Stomach (tissue), 19 donors: ENCODE measurements at places on chromosomes 6 and 20. TPM values are rescaled to one million over a fixed set of nuclear protein-coding genes. Genes with fewer than 3 reads are reported as not detected.

DNA sequence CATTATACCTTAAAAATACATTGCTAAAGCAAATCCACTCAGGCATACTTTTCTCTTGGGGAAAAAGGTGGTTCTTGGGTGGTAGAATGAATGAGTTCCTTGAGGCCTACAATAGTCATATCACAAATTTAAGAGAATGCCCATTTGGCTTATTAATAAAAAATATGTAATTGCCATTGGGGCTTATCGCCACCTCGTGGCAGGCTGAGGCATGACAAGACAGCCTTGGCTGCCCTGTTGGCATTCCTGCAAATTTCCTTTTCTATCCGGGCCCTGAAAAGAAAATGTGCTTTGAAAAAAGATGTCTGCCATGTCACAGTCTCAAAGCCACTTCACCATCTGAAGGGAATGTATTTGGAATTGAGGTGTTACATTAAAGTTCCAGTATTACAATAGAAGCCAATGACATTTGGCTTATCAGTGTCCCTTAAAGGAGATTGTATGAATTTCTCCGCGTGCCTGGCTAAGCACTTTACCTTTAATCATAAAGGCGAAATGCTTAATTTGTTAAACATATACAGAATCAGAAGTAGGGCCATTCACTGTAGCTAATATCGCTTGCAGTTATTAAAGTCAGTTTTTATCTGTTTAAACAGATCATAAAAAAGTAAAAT lies 188.3 kb upstream of the ZFP64 start:
- H3K27me3 ChIP-seq: no peaks in the 10 kb centered on the region
- no peaks in the 10 kb centered on the region for H3K4me1 ChIP-seq
- peak; percentile 57 for DNase-seq

- no peak for DNase-seq
- no peak overlapping the region for H3K27ac ChIP-seq
- no peak overlapping the region for H3K4me3 ChIP-seq
- H3K27me3 ChIP-seq: no peaks in the 10 kb centered on the region
- no peaks in the 10 kb centered on the region for H3K4me1 ChIP-seq
- no peaks in the 10 kb centered on the region for H3K36me3 ChIP-seq
Measured at GRCh38 chr6:5610640-5611039, 349.3 kb downstream of the FARS2 start.

DNA sequence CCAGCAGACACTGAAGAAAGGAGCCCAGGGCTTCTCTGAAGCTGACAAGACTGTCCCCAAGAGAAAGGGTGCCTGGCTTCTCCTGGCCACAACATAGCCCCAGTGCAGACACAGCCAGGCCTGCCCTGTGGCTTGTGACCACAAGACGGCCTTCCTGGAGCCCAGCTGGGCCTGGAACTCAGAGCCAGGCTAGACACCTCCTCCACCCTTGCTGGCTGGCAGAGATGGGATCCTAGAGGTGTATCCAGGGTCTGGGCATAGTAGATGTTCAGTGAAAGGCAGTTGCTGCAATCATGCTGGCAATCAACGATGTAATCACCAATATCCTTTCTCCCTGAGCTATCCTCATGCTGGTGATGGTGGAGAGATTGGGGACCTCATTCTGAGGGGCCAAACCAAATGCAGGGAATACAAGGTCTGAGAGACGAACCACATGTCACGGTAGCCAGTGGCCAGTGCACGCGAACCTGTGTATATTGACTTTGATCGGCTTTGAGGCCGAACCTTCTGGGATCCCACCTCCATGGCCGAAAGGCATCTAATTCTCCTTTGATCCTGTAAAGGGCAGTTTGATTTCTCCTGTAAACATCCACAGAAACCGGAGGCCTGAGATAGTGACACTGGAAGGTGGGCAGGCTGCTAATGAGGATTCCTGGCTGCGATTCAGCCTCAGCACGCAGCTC lies 115.2 kb downstream of the PSMB1 start:
- no peak for DNase-seq
- peak overlapping the region; percentile 4 for H3K27ac ChIP-seq
- no peaks in the 10 kb centered on the region for H3K36me3 ChIP-seq
- H3K4me1 ChIP-seq: peaks cover 17% of the 10 kb centered on the region

- DNase-seq: no peak
- H3K4me1 ChIP-seq: no peaks in the 10 kb centered on the region
- H3K27me3 ChIP-seq: no peaks in the 10 kb centered on the region
Measured at GRCh38 chr6:102501615-102502014, 1108.1 kb downstream of the GRIK2 start.

- no peak overlapping the region for H3K27ac ChIP-seq
- DNase-seq: peak; percentile 43
- no peaks in the 10 kb centered on the region for H3K4me1 ChIP-seq
- H3K27me3 ChIP-seq: no peaks in the 10 kb centered on the region
Measured at GRCh38 chr20:5056801-5057599, 55.7 kb upstream of the SLC23A2 start.

GRCh38 chr6:96002912-96003311 lies 12.9 kb upstream of the FUT9 start:
- H3K36me3 ChIP-seq: no peaks in the 10 kb centered on the region
- no peaks in the 10 kb centered on the region for H3K4me1 ChIP-seq
- no peak overlapping the region for H3K27ac ChIP-seq
- no peaks in the 10 kb centered on the region for H3K27me3 ChIP-seq

GRCh38 chr6:144320741-144321140 lies 35.6 kb downstream of the UTRN start:
- H3K4me1 ChIP-seq: peaks cover 47% of the 10 kb centered on the region
- H3K27me3 ChIP-seq: no peaks in the 10 kb centered on the region
- H3K36me3 ChIP-seq: no peaks in the 10 kb centered on the region

DNA sequence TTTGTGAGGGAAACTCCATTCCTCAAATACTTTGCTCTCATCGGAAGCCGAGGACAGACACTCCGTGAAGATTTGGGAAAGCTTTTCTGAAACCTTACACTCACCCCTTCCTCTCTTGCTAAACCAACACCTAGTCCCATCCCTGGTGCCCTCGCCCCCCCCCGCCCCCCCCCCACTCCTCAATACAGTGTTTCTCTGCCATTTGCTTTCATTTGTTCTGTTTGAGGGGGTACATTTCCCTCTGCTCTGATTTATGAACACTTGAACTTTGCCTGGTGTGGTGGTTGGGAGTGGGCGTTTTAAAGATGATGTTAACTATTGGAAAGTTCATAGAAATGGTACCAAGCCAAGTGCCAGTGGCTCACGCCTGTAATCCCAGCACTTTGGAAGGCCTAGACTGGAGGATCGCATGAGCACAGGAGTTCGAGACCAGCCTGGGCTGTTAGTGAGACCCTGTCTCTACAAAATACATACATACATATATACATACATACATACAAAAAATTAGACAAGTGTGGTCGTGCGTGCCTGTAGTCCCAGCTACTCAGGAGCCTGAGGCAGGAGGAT lies 1.1 kb downstream of the RAB32 start:
- peaks cover 5% of the 10 kb centered on the region for H3K36me3 ChIP-seq
- H3K4me1 ChIP-seq: peaks cover 33% of the 10 kb centered on the region
- peak overlapping the region; percentile 82 for H3K4me3 ChIP-seq
- no peak for DNase-seq
- H3K27ac ChIP-seq: peak overlapping the region; percentile 97

DNA sequence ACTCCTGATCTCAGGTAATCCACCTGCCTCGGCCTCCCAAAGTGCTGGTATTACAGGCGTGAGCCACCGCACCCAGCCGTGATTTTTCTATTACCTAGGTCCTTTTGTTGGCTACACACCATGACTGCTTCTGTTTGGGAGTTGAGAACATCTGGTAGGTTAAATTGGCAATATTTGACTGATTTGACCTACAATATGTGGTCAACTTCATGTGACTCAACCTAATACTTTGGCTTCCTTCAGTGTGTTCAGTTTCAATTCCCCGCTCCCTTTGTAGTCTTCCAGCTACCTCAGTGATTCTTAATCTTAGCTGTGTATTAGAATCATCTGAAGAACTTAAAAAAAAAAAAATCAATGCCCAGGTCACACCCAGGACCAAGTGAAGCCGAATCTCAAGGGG lies 47.4 kb downstream of the MYB start:
- no peak for DNase-seq
- no peak overlapping the region for H3K27ac ChIP-seq
- H3K4me3 ChIP-seq: no peak overlapping the region
- no peaks in the 10 kb centered on the region for H3K36me3 ChIP-seq
- H3K27me3 ChIP-seq: no peaks in the 10 kb centered on the region

- H3K4me1 ChIP-seq: peaks cover 13% of the 10 kb centered on the region
- H3K27me3 ChIP-seq: no peaks in the 10 kb centered on the region
- H3K36me3 ChIP-seq: peaks cover 24% of the 10 kb centered on the region
- no peak overlapping the region for H3K27ac ChIP-seq
Measured at GRCh38 chr6:118899948-118900347, 6.0 kb downstream of the ASF1A start.

DNA sequence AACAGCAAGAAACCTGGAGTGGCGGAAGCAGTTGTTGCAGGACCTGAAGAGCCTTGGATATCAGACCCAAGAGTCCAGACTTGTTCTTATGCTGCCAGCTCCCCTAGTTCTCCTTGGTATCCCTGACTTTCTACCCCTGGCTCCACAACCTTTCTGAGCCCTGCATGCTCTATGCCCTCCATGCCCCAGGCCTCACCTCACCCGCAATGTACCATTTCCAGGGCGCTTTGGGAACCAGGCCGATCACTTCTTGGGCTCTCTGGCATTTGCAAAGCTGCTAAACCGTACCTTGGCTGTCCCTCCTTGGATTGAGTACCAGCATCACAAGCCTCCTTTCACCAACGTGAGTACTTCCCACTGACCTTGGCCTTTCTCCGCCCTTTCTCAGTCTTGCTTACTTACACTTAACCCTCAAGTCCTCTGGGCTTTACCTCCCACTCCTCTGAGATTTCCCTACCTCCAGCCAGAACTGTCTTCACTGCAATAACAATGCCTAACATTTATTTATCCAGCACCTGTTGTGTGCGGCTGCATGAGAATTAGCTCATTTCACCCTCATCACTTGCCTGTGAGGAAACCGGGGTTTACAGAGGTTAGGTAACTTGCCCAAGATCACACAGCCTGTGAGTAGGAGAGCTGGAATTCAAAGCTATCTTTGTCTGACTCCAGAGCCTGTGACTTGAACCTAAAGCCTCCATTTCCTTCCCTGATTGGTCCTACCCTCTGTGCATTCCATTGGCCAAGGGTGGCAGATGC lies 2.3 kb downstream of the POFUT1 start:
- H3K27ac ChIP-seq: no peak overlapping the region
- no peaks in the 10 kb centered on the region for H3K27me3 ChIP-seq
- no peaks in the 10 kb centered on the region for H3K36me3 ChIP-seq
- peaks cover 47% of the 10 kb centered on the region for H3K4me1 ChIP-seq
- no peak for DNase-seq
- H3K4me3 ChIP-seq: no peak overlapping the region

DNA sequence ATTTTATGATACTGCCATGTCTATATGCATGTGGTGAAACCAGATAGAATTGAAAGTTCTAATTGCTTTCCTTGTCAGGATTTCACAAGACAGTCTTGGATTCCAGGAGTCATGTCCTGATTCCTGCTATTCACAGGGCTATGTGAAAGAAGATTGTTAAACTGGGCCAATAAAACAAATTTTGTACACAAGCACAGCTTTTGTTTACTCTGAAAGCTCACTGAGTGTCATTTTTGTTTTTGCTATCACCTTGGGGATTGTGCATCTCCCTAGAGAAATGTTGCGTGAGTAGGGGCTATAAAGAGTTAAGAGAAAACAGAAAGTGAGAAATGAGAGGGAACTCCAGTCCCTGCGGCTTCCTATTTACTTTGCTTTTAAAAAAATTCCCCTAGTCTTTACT lies 627.5 kb downstream of the PKHD1 start:
- no peak overlapping the region for H3K27ac ChIP-seq
- no peaks in the 10 kb centered on the region for H3K36me3 ChIP-seq
- no peaks in the 10 kb centered on the region for H3K4me1 ChIP-seq
- H3K27me3 ChIP-seq: no peaks in the 10 kb centered on the region
- no peak overlapping the region for H3K4me3 ChIP-seq

GRCh38 chr6:140228491-140228890 lies 854.0 kb upstream of the CITED2 start:
- no peak overlapping the region for H3K27ac ChIP-seq
- H3K4me1 ChIP-seq: no peaks in the 10 kb centered on the region
- no peaks in the 10 kb centered on the region for H3K27me3 ChIP-seq
- no peak overlapping the region for H3K4me3 ChIP-seq

DNA sequence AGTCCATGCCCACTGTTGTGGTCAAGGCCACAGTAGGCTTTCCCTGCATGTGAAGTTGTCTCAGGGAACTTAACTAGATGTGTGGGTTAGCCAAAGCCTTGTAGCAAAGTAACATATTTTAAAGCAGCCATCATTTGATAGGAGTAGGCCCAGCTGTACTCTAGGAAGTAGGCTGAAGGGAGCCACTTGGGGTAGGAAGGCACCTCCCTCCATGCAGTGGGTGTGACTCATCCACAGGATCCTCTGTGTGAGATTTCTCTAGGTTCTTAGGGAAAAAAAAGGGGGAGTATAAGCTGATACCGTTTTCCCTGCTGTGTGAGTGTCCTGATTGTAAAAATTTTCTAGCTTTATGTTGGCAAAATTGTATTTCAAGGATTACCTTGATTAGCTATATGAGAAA lies 44.7 kb downstream of the VAPB start:
- H3K4me1 ChIP-seq: peaks cover 36% of the 10 kb centered on the region
- no peak for DNase-seq
- peaks cover 20% of the 10 kb centered on the region for H3K36me3 ChIP-seq

GRCh38 chr20:44643596-44644229 lies 7.8 kb downstream of the ADA start:
- no peaks in the 10 kb centered on the region for H3K27me3 ChIP-seq
- H3K4me3 ChIP-seq: no peak overlapping the region
- peak; percentile 85 for DNase-seq
- peak overlapping the region; percentile 86 for H3K27ac ChIP-seq
- H3K4me1 ChIP-seq: peaks cover 79% of the 10 kb centered on the region

DNA sequence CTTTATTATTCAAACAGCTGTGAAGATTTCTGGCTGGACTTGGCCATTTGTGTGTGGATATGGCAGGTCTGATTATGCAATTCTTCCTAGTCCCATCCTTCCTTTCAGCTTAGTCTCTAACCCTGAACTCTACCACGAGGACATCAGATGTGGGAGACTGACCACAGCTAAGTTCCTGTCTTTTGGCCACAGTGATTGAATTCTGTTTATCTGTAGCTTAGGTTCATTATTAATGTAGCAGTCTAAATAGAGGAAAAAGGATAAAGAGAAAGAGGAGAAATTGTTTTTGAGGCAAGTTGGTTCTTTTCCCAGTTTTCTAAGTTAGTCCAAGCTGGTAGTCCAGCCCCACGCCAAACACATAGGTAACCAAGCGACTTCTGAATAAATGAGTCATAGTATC lies 598.9 kb downstream of the RFPL4B start:
- no peak for DNase-seq
- no peaks in the 10 kb centered on the region for H3K27me3 ChIP-seq

GRCh38 chr6:17101422-17102257 lies at the start of gene STMND1:
Gene STMND1, plus strand, starts transcription at chr6:17102050. Its CDS starts 208 bp downstream, at chr6:17102258.
- H3K4me1 ChIP-seq: peaks cover 10% of the 10 kb centered on the region
- no peak within 1 kb of the TSS for H3K27ac ChIP-seq
- peaks cover 15% of the 10 kb centered on the region for H3K27me3 ChIP-seq
- peak within 1 kb of the TSS; percentile 49 for H3K4me3 ChIP-seq
- DNase-seq: peak; percentile 80
- no peaks in the 10 kb centered on the region for H3K36me3 ChIP-seq

The TTLL9 gene
- not detected for total RNA-seq

The FBXL4 gene
- 2.6 TPM for total RNA-seq

The BTNL2 gene
- total RNA-seq: not detected

The SLC35F1 gene
- total RNA-seq: under 0.01 TPM

The ELOVL2 gene
- total RNA-seq: not detected

The EPPIN gene
- not detected for total RNA-seq

The TMEM151B gene
- total RNA-seq: not detected

The RHAG gene
- not detected for total RNA-seq

The KCNS1 gene
- total RNA-seq: not detected

The SLC13A3 gene
- total RNA-seq: not detected

The GSTA2 gene
- 6.8 TPM for total RNA-seq
